ENCODE measurements at places on chromosomes 7 and 10.

DNA sequence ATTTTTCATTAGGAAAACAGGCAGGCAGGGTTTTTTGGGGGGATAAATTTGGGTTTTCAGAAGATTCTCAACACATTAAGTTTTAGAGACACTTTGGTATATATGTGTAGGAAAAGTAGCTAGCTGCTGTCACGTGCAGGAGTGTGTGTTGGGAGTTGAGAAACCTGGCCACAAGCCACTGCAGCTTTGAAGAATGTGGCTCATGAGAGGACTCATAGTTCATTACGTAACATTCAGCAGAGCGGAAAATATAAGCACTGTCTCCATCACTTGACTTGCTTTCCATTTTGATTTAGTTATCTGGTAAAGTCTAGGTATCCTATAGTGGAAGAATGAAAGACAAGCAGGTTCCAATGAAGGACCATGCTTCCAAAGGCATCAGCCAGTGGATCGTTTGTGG lies 31.2 kb downstream of the SMNDC1 start:
- DNase-seq = no peak

- DNase-seq = no peak
Measured at GRCh38 chr10:22103701-22104470, 100.4 kb upstream of the DNAJC1 start.

DNA sequence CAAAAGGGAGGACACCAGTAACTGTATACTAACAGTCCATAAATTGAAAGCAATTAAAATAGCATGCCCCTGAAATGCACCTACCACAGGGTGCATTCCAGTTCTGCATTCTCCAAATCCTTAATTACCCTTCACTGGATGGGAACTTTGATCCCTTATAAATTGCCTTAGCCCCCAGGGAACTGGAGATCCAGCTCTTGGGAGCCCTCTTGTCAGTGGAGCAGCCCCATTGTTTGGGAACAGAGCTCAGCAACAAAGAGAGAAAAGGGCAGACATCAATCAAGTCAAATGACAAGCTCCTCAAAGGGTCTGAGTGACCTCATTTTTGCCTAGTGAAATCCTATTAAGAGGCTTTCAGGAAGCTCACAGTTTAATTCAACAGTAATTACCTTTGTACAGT lies 472.6 kb downstream of the XPNPEP1 start:
- no peak for DNase-seq

DNA sequence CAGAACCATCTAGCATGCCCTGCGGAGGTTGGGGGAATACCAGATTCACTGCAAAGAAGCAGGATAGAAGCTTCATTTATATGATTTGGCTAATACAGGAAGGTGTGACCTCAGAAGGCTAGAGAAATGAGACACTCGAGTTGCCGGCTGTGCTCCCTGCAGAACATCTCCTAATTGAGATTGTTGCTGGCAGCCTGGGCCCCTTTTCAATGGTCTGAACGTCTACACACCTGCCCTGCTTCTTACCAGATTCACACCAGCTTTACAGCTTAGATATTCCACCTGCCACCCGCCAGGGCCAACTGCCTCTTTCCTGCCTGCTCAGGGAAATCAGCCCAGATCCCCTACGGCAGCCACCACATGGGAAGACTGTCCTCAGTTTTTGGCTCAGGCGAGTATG lies 475.3 kb upstream of the AUTS2 start:
- DNase-seq = no peak

DNA sequence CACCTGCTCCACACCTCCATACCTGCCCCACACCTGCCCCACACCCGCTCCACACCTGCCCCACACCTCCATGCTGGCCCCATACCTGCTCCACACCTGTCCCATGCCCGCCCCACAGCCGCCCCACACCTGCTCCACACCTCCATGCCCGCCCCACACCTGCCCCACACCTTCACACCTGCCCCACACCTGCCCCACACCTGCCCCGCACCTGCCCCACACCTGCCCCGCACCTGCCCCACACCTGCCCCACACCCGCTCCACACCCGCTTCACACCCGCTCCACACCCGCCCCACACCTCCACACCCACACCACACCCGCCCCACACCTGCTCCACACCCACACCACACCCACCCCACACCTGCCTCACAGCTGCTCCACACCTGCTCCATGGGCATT lies 53.0 kb downstream of the PARP12 start:
- DNase-seq = no peak

DNA sequence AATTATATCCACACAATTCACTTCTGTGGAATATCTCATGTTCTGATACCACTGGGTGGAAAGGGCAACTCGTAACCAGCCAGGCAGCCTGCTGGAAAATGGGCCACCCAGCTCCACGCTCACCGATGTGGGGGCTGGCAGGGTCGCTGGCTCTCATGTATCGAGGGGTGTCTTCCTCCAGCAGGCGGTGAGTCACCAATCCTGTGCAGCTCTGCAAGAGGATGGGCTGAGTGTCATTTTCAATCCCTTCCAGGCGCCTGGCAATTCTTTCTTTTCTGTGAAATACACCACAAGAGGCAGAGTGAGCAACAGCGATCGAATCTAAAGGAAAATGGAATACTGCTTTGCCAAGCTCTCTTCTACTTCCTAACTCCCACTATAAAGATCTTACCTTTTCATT lies 80.1 kb downstream of the SVIL start:
- DNase-seq = no peak

DNA sequence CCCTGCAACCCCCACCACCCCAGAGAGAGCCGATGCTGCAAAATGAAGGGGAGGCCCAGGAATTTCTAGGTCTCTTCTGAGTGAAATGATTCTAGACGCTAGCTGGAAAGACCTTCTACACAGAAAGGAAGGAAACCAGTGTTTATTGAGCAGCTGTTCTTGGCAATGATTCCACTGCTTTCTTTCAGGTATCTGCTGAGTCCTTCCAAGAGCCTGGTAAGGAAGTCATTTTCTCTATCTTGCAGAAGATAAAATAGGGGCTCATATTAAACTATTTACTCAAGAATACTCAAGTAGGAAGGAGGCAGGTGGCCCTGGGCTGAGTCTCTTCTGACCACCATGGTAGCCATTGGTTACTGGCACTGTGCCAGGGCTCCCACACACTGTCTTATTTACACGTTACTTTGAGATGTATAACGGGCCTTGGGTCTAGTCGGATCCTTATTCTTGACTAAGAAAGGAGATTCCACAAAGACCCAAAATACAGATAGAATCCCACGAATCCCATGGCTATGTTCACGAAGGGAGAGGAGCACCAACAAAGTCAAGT lies 112.1 kb downstream of the GALNT11 start:
- no peak for DNase-seq

GRCh38 chr10:32980242-32980557 lies 22.2 kb upstream of the ITGB1 start:
- DNase-seq = no peak

GRCh38 chr7:106393564-106394251 lies 108.9 kb upstream of the NAMPT start:
- no peak for DNase-seq

GRCh38 chr10:42475168-42476098 lies 162.9 kb downstream of the ZNF33B start:
- no peak for DNase-seq

DNA sequence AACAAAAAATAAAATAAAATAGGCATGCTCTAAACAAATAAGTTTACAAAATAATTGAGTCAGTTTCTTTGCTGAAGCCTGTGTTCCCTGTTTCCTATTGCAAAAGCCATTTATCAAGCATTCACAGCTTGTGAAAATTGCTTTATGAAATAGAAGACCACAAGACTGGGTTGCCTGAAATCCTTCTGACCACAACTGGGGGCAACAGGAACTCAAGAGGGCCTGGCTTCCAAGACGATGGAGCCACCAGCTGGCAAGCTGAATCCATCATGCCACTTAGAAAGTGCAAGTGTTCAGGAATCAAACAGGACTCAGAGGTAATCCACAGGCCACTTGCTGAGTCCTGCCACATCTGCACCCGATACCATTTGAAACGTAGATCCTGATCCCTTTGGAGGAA lies 752 bp upstream of the ABCA13 start:
- DNase-seq = no peak

- no peak for DNase-seq
Measured at GRCh38 chr10:33897291-33897752, 562.9 kb upstream of the NRP1 start.

- DNase-seq = no peak
Measured at GRCh38 chr10:36171953-36172940, 530.2 kb upstream of the FZD8 start.

DNA sequence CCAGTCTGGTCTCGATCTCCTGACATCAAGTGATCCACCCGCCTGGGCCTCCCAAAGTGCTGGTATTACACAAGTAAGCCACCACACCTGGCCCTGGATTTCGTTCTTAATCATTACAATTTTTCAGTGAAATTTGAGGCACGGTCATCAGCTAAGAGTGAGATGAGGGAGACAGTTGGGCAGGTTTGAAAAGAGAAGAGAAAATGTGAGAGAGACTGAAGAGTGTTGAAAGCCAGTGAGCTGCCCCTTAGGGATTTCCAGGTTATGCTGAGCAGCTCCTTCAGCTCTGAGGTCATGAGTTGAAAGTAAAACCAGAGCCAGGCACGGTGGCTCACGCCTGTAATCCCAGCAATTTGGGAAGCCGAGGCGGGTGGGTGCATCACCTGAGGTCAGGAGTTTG lies 5.9 kb upstream of the UPF2 start:
- DNase-seq = no peak

GRCh38 chr10:63563623-63564022 lies 42.4 kb downstream of the REEP3 start:
- DNase-seq = no peak

GRCh38 chr7:83821866-83822265 lies 172.9 kb upstream of the SEMA3E start:
- no peak for DNase-seq

GRCh38 chr10:119940487-119940886 lies 48.0 kb downstream of the SEC23IP start:
- no peak for DNase-seq

DNA sequence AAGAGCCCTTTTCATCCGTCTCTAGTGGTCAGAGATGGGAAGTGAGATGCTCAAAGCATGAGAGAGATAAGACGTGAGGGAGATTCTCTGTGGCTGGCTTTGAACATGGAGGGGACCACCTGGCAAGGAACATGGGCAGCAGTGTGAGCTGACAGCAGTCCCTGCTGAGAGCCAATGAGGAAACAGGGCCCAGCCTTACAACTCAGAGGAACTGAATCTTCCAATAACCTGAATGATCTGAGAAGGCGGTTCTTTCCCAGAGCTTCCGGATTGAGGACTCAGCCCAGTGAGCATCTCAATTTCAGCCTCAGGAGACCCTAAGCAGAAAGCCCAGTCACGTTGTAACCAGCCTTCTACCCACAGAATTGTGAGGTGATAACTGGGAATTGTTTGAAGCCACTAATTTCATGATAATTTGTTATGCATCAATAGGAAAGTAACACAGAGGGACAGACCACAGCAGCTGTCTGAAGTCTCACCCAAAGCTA lies 33.9 kb upstream of the IKZF1 start:
- DNase-seq = no peak

DNA sequence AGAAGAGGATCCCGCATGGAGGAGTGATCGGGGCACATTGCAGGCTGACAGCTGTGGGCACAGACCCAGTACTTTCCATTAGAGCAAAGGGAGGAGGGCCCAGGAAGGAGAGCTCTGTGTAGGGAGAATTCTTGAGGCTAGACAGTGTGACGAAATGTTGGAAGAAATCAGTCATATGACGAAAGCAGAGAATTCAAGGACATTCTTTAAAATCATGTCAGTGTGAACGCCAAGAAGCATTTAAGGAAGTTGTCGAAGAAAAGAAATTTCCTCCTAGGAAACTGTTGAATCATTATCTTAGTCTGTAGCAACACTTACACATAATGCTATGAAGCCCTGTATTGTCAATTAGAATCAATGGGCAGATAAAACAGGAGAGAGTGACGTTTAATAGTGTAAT lies 191.3 kb upstream of the ADARB2 start:
- no peak for DNase-seq

- DNase-seq = no peak
Measured at GRCh38 chr7:152382244-152382643, 53.6 kb downstream of the KMT2C start.

GRCh38 chr10:69449841-69450240 lies 1.4 kb upstream of the TSPAN15 start:
- DNase-seq = no peak

- no peak for DNase-seq
Measured at GRCh38 chr10:73907841-73908517, 3.0 kb upstream of the PLAU start.

GRCh38 chr7:28383975-28384374 lies 28.3 kb upstream of the CREB5 start:
- DNase-seq = no peak

GRCh38 chr7:159122276-159122675 lies 22.4 kb downstream of the VIPR2 start:
- no peak for DNase-seq

DNA sequence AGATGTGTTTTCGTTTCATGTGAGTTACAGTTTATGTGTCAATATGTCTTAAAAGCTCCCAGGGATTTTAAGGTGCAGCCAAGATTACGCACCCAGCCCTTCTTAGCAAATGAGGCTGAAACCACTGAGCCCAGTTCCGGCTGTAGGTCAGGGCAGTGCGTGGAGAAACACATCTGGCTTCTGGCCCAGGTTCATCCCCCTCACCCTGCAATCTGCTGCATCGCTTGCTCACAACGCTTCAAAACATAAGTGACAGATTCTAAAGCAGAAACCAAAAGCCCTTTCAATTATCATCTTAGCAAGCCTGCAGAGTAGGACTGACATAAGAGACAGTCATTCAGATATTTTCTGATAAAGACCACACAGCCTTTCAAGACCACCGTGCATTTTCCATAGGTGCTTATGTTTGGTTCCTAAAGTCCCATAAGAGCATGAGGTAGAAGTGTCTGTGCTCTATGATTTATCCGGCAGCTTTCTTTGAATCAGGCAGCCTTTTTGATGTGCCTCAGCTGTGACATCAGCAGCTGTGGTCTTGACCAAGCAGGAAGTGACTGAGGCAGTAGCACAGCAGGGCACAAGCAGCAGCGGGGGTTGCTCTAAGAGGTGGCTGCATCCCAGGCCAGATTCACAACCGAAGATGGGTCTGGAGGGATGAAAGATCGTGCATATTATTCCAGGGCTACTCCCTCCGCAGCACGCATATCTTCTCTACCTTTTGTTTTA lies 72.1 kb upstream of the LYZL2 start:
- DNase-seq = peak; percentile 61

DNA sequence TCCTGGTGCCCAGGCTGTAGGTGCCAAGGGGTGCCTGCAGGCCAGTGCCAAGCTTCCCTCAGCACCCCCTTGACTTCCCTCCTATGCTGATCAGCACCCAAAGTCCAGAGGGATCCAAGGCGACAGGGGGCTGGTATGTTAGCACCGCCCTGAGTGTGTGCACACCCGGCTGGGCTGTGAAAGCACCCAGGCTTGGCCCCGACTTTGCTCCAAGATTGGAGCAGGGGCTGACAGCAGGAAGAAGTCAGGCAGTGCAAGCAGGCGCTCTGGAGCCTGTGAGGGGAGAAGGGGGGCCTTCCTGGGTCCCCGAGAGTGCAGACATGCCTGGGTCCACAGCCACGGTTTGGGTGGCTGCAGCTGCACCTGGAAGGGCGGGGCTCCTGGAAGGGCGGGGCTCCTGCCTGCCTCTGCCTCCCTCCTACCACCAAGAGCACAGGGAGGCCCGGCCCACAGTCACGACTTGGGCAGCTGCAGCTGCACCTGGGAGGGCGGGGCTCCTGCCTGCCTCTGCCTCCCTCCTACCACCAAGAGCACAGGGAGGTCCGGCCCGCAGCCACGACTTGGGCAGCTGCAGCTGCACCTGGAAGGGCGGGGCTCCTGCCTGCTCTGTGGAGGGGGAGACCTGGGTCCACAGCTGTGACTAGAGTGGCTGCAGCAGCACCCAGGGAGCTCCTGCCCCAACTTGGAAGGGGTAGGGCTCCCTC lies 30.2 kb upstream of the ZMYND11 start:
- no peak for DNase-seq

Measured in activated T-helper 1 cell treated with anti-CD3 and anti-CD28 coated beads, Interleukin-2, amount 50 U/mL, for 16 hours (primary cell).